Left lung (tissue), 14 donors: ENCODE measurements at places on chromosomes 1 and 21.

DNA sequence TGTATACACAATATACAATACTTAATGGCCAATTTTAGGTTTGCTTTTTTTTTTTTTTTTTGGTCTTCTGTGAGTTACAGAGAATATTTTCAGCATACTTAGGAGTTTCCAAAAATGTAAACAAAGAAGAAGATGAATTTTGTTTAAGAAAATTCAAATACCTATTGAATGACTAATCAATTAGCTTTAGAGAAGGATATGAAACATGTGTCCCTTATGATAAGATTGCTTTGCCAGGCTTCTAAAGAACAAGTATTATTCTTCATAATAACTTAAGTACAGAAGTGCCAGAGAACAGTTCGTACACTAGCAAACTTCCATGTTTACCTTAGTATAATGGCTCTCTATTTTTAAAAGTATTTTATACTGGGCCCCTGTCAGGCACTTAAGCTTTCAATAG is 1191.0 kb upstream of the NCAM2 start:
- no peak overlapping the region for H3K27ac ChIP-seq
- no peak for DNase-seq
- no peak overlapping the region for H3K4me3 ChIP-seq
- no peaks in the 10 kb centered on the region for H3K4me1 ChIP-seq
- H3K27me3 ChIP-seq = no peaks in the 10 kb centered on the region
- H3K36me3 ChIP-seq = no peaks in the 10 kb centered on the region

GRCh38 chr1:19582318-19582717 is 61.8 kb upstream of the NBL1 start:
- H3K4me1 ChIP-seq = peaks cover 9% of the 10 kb centered on the region
- H3K27ac ChIP-seq = no peak overlapping the region
- H3K27me3 ChIP-seq = no peaks in the 10 kb centered on the region
- no peaks in the 10 kb centered on the region for H3K36me3 ChIP-seq

GRCh38 chr1:84253036-84253435 is 48.5 kb upstream of the SAMD13 start:
- no peaks in the 10 kb centered on the region for H3K4me1 ChIP-seq
- no peaks in the 10 kb centered on the region for H3K36me3 ChIP-seq
- no peaks in the 10 kb centered on the region for H3K27me3 ChIP-seq

DNA sequence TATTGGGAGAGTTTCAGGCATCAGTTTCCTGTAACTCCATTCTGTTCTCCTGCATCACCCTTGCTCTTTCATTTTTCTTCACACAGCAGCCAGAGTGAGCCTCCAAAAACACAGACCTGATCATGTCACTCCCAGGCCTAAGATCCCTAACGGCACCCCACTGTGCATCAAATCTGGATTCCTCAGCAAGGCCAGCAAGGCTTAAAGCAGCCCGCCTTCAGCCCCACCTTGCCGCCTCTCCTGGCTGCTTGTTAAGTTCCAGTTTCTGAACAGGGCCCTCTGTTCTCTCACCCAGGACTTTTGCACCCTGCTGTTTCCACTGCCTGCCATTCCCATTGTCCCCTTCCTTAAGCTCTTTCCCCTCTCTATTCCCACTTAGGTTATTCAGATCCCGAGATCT is 29.3 kb downstream of the C1orf116 start:
- peak overlapping the region; percentile 46 for H3K27ac ChIP-seq
- no peak for DNase-seq
- H3K36me3 ChIP-seq = no peaks in the 10 kb centered on the region
- peaks cover 20% of the 10 kb centered on the region for H3K4me1 ChIP-seq
- H3K4me3 ChIP-seq = no peak overlapping the region
- no peaks in the 10 kb centered on the region for H3K27me3 ChIP-seq

DNA sequence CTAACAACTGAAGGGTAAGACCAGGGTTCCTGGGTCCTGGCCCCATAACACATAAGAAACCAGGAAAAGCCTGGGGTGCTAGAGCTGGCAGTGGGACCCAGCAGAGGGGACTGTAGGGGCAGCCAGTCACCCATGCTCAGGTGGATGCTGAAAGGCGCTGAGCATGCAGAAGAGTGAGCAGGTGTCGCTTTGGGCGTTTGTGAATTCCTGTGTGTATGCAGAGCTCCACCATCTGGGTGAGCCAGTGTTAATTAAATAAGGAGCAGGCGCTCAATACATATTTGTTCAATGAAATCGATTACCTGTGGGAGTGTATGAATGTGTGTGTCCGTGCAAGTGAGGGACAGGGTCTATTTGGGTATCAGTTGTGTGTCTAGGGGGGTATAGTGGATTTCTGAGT is 499 bp downstream of the C1QA start:
- peak overlapping the region; percentile 11 for H3K4me3 ChIP-seq
- no peaks in the 10 kb centered on the region for H3K27me3 ChIP-seq
- H3K36me3 ChIP-seq = no peaks in the 10 kb centered on the region
- H3K4me1 ChIP-seq = peaks cover 4% of the 10 kb centered on the region
